ENCODE measurements at places on chromosomes 5 and 9.

DNA sequence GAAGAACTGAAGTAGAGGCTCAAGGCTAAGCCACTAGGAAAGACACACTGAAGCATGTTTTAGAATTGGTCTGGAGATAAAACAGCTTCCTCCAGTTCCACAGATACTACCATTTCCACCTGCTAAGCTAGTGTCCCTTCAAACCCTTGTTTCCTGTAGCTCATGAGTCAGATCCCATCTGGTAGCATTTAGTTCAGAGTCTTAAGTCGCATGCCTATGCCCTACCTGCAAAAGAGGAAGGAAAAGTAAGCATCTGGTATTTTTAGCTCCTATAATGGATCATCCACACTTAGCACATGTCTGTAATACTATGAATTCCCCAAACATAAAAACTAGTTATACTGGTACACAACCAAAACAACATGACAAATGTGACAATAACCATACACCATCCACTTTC, 92.1 kb downstream of the CDKN2A start:
- no peak for DNase-seq

GRCh38 chr5:16179511-16179935, at the start of gene MARCHF11:
Gene MARCHF11, minus strand, starts transcription at chr5:16179791. Its CDS starts 216 bp downstream, at chr5:16179575.
- no peak for DNase-seq

GRCh38 chr5:100827481-100827889, 75.6 kb downstream of the ST8SIA4 start:
- DNase-seq: peak; percentile 39

DNA sequence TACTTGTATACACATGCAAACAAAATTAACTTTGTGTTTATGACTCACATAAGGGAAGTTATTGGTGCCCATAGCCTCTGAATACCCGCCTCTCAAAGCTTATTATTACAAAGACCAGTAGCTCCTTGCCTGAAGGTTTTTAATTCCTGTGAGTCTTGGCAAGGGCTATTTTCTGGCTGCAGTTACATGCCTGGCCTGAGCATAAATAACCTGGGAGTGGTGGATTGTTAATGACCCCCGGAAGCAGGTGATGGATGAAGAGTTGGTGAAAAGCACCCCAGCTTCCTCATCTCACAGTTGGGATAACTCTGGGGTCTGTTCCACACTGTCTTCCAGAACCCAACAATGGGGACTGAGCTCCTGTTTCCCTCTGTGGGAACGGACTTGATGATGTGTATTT, 594.5 kb downstream of the PDE4D start:
- no peak for DNase-seq

GRCh38 chr9:2465921-2466460, 155.6 kb upstream of the VLDLR start:
- no peak for DNase-seq

GRCh38 chr9:37511016-37512010, 25.6 kb downstream of the POLR1E start:
- DNase-seq: no peak

DNA sequence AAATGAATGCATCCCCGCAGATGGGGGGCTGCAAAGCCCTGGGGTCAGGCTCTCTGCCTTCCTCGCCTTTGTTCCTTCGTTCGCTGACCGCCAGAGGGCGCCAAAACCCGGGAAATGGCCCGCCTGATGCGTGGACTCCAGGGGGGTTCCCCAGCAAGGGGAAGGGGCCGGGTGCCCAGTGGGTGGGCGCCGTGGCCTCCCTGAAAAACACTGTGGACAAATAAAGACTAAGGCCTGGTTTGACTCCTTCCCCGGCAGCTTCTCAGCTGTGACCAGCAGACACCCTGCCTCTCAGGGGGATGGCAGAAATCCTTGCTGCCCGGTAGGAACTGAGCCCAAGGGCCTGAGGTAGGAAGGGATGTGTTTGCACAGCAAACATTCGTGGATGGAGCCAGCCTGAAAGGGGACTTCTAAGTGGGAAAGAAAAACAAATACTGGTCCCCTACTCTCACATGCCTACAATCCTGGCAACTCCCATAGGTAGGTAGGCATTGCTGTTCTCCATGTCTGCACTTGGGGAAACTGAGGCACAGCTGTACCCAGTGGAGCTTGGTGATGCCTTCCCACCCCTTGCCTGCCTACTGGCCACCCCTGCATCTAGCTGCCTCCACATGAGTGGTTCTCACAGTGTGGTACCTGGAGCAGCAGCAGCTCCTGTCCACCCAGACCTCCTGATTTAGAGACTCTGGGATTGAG, 57.7 kb downstream of the DUSP1 start:
- no peak for DNase-seq

DNA sequence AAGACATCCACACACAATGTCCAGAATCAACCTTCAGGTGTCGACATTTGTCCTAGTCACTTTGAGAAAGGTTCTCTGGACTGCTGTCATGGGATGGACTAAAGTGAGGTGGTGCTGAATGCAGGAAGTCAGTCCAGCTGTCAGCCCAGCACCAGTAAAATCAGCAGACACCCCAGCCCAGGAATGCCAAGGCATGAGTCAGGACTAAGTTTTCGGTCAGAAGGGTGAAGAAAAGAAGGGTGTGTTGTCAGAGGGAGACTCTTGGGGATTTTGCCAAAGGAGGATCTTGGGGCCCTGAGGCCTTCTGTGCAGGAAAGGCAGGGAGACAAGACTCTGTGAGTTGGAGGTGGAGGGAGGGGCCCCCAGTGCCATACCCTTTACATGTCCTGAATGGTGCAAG, 69.0 kb upstream of the XPA start:
- DNase-seq: no peak

- no peak for DNase-seq
Observed at GRCh38 chr5:56856541-56857178, 41.3 kb downstream of the MAP3K1 start.

- no peak for DNase-seq
Observed at GRCh38 chr5:73748510-73749400, 122.8 kb downstream of the ARHGEF28 start.

GRCh38 chr9:72407114-72407513, 42.1 kb upstream of the ZFAND5 start:
- DNase-seq: no peak

GRCh38 chr5:95887977-95888376, 65.5 kb upstream of the GLRX start:
- no peak for DNase-seq

DNA sequence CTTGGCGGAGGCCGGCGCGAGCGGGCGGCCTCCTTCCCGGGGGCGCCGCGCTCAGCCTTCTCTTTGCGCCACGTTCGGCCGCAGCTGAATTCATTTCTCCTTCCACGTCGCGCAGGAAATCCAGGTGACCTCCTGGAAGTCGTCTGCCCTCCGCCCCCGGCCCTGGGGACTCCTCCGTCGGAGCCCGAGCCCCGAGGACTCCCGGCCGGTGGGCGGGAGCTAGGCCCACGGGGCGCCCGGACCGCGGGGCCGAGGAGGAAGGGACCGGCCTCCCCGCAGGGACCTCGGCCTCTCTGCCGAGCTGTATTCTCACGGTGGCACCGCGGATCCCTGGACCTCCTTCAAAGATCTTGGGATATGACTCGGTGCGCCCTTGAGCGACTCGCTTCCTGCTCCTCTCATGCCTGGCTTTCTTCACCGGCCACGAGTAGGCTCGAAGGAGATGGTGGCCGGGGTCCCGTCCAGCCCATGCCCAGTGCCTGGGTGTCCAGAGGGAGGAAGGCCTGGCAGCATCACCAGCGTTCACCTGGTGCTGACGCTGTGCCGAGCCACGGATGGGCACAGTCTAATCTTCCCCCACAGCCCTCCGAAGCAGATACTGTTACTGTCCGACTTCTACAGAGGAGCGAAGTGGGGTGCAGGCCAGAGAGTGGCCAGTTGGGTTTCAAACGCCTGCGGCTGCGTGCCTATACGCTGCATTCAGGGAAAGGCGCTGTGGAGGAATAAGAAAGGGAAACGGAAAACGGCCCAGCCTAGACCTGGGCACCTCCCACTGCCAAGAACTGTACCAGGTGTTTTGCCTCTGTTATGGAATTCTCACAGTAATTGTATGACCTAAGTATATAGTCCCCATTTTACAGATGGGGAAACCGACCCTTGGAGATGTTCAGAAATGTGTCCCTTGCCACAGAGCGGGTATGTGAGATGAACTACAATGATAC, 47.3 kb downstream of the PAX5 start:
- DNase-seq: no peak

Data from skin of body (tissue), 3 donors.